ENCODE measurements at places on chromosomes 13 and 19.

DNA sequence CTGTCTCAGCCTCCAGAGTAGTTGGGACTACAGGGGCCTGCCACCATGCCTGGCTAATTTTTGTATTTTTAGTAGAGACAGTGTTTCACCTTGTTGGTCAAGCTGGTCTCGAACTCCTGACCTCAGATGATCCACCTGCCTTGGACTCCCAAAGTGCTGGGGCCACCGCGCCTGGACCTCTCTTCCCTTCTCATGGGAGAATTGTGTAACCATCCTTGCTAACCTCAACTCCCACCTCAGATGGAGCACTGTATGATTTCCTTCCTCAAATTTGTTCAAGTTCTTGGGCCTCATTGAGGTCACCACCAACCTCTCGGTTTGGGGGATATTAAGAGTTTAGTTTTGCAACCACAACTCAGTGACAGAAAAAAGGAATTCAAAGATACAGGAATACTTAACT, 10.7 kb downstream of the LILRA5 start:
- DNase-seq = no peak

- DNase-seq = no peak
Observed at GRCh38 chr13:50037788-50038187, 22.5 kb downstream of the KCNRG start.

- no peak for DNase-seq
Observed at GRCh38 chr19:14015524-14016035, 9.5 kb upstream of the RFX1 start.

GRCh38 chr19:33375156-33375836, 1.8 kb downstream of the CEBPG start:
- no peak for DNase-seq

- no peak for DNase-seq
Observed at GRCh38 chr13:73551736-73552135, 492.9 kb downstream of the KLF5 start.

DNA sequence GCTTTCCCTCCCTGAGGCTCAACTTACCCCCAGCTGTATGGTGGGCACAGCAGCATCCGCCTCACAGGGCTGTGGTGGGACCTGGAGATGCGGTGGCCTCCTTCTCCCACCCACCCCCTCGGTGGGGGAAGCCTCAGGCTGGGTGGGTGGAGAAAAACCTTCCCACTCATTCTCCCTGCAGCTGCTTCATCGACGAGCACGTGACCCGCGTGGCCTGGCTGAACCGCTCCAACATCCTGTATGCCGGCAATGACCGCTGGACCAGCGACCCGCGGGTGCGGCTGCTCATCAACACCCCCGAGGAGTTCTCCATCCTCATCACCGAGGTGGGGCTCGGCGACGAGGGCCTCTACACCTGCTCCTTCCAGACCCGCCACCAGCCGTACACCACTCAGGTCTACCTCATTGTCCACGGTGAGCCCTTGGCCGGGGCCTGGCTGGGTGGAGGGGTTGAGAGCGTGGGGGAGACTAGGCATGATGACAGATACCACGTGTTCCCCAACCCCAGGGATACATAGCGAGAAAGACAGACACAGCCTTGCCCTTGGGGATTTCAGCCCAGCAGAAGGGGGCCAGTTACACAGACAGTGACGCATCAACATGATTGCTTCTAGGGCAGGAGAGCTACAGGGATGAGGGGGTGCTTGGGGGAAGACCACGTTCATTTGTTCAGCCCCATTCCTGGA, 12.2 kb downstream of the IGLON5 start:
- DNase-seq = no peak

- no peak for DNase-seq
Observed at GRCh38 chr19:19348266-19348665, 27.6 kb downstream of the MAU2 start.

GRCh38 chr13:20525144-20525600, 485 bp downstream of the CRYL1 start:
- peak; percentile 47 for DNase-seq

- no peak for DNase-seq
Observed at GRCh38 chr19:2043251-2043641, 7.8 kb downstream of the MKNK2 start.

GRCh38 chr13:80441968-80442367, 101.0 kb upstream of the SPRY2 start:
- peak; percentile 14 for DNase-seq
